ENCODE measurements at places on chromosomes 3 and 15. TPM values are rescaled to one million over a fixed set of nuclear protein-coding genes. Genes with fewer than 3 reads are reported as not detected.

PML gene
- 138 TPM for total RNA-seq

ACKR4 gene
- 13.5 TPM for total RNA-seq

SH2D7 gene
- total RNA-seq: not detected

SAMD7 gene
- total RNA-seq: not detected

CCRL2 gene
- total RNA-seq: 4.4 TPM

DNAJB8 gene
- not detected for total RNA-seq

ITIH1 gene
- total RNA-seq: not detected

GREM1 gene
- total RNA-seq: 0.42 TPM

ACTRT3 gene
- total RNA-seq: 2.7 TPM

GP9 gene
- total RNA-seq: not detected

MESP2 gene
- total RNA-seq: 1.8 TPM

UROC1 gene
- total RNA-seq: not detected

SCN5A gene
- 5.4 TPM for total RNA-seq

GOLGA6A gene
- 0.14 TPM for total RNA-seq

KIF23 gene
- total RNA-seq: 20.6 TPM

USP50 gene
- total RNA-seq: not detected

CAV3 gene
- not detected for total RNA-seq

GFM1 gene
- 20.0 TPM for total RNA-seq

CPB1 gene
- total RNA-seq: 3.5 TPM

ZKSCAN7 gene
- 2.5 TPM for total RNA-seq

TMEM266 gene
- total RNA-seq: not detected

TEX9 gene
- total RNA-seq: 3.7 TPM

ALDH1A2 gene
- 4.3 TPM for total RNA-seq

PSMD2 gene
- 213 TPM for total RNA-seq

KLHL18 gene
- 30.9 TPM for total RNA-seq

CELSR3 gene
- 3.0 TPM for total RNA-seq

GOLGA8M gene
- total RNA-seq: not detected

MYO5C gene
- 3.0 TPM for total RNA-seq

COL8A1 gene
- total RNA-seq: 916 TPM

MUSTN1 gene
- 21.0 TPM for total RNA-seq

MRPL47 gene
- 22.1 TPM for total RNA-seq

PP2D1 gene
- total RNA-seq: not detected

ALDH1A3 gene
- 3.2 TPM for total RNA-seq

ACOX2 gene
- total RNA-seq: 20.8 TPM

HRG gene
- not detected for total RNA-seq

DUSP7 gene
- 41.1 TPM for total RNA-seq

All from thoracic aorta (tissue), 2 donors.